ENCODE measurements at places on chromosomes 12 and 14.
A peak's percentile ranks its signal among the peaks of the same experiment; 100 is the strongest.

DNA sequence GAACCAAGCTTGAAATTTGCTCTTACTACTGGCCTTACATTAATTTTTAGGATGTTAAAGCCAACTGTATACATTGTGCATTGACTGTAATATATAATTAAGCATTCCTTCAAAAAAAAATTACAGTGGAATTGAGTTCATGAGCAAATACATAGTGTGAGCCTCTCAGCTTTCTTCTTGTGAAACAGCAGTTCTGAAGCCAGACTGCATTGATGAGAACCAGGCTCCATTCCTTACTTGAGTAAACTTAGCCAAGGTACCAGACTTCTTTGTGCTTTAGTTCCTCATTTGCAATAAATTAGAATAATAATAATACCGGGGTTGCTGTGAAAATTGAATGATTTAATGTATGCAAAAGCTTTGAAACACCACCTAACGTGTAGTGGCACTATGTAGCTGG lies 169.5 kb downstream of the ANO4 start:
- no peak for DNase-seq

GRCh38 chr14:32710731-32711680 lies 227.7 kb upstream of the NPAS3 start:
- peak; percentile 23 for DNase-seq

DNA sequence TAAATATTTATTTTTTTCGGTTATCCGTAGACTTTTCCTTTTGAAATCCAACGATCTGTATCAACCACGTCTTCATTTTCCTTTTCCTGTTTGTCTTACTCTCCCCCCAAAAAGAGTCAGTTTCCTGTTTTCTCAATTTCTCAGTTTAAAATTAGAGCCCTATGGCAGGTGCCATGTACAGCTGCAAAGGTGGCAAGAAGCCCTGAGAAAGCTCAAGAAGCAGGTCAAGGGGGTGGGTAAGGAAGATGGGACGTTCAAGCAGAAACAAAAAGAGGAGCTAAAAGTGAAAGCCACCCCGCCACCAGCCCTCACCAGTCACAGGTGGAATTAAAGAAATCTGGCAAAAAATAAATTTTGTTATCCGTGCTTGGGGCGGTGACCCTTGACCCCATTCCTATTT lies 26.7 kb downstream of the SLC35E3 start:
- DNase-seq, result no peak

- DNase-seq, result no peak
These were observed 138.3 kb downstream of the TMEM121 start for GRCh38 chr14:105664691-105665090.

DNA sequence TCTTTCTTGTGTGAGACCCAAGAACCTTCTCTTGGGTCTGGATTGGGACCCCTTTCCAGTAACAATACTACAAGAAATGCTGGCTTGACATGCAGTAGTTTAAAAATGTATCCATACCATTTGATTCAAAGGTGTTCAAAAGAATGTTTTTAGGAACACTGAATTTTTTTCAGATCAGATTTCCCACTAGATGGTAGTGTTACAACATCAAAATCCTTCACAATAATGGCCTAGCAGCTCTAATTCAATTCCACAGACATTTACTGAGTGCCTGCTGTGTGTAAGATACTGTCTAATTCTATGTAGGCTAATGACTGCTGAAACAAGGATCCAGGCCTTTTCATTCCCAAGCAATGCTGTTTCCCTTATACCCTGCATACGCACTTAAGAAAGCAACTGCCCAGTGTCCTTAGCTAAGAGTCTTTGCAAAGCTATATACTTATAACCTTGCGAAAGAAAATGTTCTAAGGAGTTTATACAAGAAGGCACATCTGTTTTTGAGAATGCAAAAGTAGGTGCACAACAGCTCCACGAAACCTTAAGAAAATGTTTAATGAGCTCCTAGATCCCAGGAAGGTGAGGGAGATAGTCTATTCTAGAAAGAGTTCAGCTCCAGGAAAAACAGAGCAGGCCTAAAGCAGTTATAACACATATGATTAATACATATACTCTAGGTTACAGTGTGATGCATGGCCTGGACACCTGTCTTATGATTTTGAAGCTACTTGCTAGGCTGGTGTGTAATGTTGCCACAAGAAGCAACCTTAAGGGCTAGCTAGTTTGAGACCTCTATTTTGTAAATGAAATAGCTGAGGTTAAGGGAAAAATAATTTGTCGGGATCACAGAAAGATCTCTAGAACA lies 50.9 kb upstream of the PKP2 start:
- DNase-seq, result peak; percentile 10

DNA sequence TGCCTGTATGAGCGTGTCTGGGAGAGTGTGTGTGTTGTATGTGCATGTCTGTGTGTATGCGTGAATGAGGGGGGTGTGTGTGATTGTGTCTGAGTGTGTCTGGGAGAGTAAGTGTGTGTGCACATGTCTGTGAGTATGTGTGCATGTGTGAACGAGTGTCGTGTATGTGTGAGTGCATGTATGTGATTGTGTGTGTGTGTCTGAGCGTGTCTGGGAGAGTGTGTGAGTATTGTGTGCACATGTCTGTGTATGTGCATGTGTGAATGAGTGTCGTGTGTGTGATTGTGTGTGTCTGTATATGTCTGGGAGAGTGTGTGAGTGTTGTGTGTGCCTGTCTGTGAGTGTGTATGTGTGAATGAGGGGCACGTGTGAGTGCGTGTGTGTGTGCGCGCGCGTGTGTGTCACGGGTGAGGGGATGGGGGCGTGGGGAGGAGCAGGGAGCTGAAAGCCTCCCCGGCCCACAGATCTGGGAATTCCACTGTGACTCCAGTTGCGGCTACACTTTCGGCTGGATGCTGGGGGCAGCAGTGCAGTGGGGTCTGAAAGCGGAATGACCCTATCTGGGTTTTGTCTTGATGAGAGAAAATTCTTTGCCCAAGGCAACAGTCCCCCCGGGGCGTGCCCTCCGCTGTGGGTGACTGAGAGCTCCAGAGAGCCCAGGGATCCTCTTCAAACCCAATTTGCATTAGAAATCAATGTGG lies 138.1 kb upstream of the MED13L start:
- DNase-seq, result no peak

GRCh38 chr14:64369201-64369600 lies 19.0 kb upstream of the MTHFD1 start:
- DNase-seq, result no peak

DNA sequence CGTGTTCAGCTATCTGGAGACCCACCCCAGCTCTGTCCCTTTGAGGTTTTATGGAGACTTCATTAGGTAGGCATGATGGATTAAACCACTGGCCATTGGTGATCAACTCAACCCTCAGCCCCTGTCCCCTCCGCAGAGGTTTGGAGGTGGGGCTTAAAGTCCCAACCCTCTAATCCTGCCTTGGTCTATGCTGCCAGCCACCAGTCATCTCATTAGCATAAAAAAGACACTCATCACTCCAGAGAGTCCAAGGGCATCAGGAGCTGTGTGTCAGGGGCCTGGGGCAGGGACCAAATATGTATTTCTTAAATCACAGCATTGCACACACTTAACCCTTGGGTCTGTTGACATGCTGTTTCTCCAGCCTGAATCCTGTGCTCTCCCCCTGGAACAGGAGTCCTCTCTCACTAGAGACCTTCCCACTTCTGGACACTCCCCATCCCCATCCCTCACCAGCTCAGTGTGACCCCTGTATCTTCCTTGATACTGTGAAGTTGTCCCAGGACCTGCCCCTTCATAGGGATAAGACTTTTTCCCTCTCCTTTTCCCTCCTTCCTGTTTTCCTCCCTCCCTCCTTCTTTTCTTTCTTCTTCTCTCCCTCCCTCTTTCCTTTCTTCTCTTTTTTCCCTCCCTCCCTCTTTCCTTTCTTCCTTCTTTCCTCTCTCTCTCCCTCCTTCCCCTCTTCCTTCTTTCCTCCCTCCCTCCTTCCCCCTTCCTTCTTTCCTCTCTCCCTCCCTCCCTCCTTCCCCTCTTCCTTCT lies 54.7 kb upstream of the CLMN start:
- DNase-seq, result no peak

DNA sequence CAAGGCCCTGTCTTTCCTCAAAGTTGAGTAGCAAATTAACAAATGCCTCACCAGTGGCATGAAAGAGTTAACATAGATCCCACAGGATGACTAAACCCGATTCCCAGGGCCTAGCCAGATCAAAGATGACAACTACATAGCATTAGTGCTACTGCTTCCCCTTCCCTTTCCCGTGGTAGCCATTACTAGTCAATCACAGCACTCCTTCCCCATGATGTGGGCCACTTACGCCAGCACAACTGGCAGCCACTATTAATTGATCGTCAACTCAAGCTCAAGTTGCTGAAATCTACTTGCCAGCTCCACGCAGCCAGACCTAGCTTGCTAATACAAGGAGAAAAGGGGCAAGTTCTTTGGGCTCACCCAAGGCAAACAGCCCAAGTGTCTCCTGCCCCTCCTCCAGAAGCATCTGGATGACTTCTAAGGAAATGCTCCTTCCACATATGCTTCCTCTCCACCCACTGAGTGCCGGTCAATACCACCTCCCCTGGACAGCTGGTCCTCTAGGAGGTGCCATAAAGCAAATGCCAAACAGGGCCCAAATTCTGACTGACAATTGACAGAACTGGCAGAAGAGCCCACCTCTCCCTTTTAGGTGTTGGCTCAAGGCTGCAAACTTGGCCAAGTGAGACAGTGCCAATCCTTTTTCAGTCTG lies 72.6 kb downstream of the NUAK1 start:
- DNase-seq, result no peak

DNA sequence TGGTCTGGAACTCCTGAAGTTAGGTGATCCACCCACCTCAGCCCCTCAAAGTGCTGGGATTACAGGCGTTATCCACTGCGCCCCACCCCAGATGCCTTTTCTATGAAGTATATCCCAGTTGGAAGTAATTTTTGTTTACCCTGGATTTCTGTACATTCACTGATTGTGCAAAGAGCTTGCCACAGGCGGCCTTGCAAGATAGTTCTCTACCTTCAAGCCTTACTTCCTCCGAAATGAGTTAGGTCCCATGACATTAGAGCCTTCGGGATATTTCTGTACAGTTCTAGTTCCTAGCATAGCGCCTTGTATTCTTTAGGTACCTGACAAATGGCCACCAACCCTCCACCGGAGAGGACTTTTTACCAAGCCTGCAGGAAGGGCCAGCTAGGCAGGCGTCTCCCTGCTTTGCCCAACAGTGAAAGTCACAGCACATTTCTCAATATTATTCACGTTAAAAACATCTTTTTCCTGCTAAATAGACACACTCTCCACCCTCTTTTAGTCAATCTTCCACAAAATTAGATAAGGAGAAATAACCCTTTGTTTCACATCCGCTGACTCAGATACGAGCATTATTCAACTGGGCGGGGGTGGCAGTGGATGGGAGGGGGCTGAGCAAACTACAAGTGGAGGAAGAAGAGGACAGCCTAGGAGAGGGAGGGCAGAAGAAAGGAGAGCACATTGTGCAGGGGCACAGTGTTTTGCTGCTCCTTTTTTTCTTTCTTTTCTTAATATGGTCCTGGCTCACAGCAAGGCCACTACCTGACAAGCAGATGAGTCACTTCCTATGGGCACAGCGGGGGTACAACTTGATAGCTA lies 40.0 kb upstream of the CAPRIN2 start:
- no peak for DNase-seq

- DNase-seq, result no peak
These were observed 270.1 kb downstream of the ZFP36L1 start for GRCh38 chr14:68522510-68523325.

GRCh38 chr14:61477712-61478462 lies 156.5 kb downstream of the PRKCH start:
- DNase-seq, result no peak

GRCh38 chr12:12673296-12673695 lies 22.7 kb downstream of the GPR19 start:
- DNase-seq, result no peak

GRCh38 chr12:11651785-11652184 lies 2.3 kb downstream of the ETV6 start:
- no peak for DNase-seq

- DNase-seq, result no peak
These were observed 3.1 kb upstream of the AVIL start for GRCh38 chr12:57821474-57822214.

- DNase-seq, result no peak
These were observed 54.6 kb upstream of the ARHGAP5 start for GRCh38 chr14:32022525-32022924.

GRCh38 chr14:52338051-52338681 lies 24.1 kb downstream of the PTGER2 start:
- DNase-seq, result peak; percentile 77

- no peak for DNase-seq
These were observed 53.9 kb downstream of the GNG2 start for GRCh38 chr14:51914310-51914709.

Data from NCI-H524 treated with DMSO at 0.1 percent for 48 hours (cell line).